HCT116 (cell line): ENCODE measurements at places on chromosomes 16 and 17. TPM values are rescaled to one million over a fixed set of nuclear protein-coding genes. Genes with fewer than 3 reads are reported as not detected.

GRCh38 chr17:75774471-75774990 is 9.5 kb upstream of the GALK1 start:
- DNase-seq, result no peak

GRCh38 chr17:13030459-13031300 is 12.9 kb upstream of the ELAC2 start:
- DNase-seq, result no peak

- DNase-seq, result no peak
Observed at GRCh38 chr17:52064791-52065211, 93.7 kb downstream of the CA10 start.

DNA sequence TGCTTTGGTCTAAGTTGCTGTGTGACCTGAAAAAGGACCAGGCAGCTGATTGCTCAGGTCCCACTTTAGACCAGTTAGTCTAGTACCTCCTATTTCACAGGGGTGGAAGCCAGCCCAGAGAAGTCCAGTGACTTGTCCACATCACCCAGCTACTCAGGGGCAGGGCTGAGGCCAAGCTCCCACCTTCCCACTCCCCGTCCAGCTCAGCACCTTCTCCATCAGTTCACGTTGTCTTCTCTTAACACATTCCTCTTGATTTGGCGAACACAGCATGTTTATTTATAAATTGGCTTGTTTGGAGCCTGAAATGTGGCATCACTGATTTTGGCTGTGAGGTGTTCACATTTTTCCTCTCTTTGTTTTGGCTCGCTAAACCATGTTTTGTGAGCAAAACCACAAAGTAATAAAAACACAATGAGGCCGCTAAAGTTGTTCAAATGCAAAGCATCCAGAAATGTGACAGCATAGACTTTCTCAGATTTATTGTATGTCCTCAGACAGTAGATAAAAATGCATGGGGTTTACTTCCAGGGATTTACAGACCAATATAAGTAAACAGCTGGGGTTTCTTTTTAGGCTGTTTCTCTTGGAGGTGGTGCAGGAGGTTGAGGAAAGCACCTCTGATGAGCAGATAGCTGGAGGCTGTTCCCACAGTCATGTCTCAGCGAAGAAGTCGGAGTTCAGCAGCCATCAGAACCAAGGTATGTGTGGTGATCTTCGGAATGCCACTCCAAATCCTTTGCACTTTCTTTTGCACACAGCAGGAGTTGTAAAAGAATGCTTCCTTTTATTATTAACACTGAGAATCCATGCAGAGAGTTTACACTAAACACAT is 88.4 kb downstream of the PLXDC1 start:
- DNase-seq, result no peak

Gene ABCC3
- 66.2 TPM for total RNA-seq

Gene KCTD19
- not detected for total RNA-seq
